ENCODE measurements at places on chromosomes 6 and 20.

- no peak for DNase-seq
Observed at GRCh38 chr20:42483730-42484303, 705.9 kb downstream of the PTPRT start.

- DNase-seq = no peak
Observed at GRCh38 chr20:37971561-37972127, 61.6 kb downstream of the TTI1 start.

DNA sequence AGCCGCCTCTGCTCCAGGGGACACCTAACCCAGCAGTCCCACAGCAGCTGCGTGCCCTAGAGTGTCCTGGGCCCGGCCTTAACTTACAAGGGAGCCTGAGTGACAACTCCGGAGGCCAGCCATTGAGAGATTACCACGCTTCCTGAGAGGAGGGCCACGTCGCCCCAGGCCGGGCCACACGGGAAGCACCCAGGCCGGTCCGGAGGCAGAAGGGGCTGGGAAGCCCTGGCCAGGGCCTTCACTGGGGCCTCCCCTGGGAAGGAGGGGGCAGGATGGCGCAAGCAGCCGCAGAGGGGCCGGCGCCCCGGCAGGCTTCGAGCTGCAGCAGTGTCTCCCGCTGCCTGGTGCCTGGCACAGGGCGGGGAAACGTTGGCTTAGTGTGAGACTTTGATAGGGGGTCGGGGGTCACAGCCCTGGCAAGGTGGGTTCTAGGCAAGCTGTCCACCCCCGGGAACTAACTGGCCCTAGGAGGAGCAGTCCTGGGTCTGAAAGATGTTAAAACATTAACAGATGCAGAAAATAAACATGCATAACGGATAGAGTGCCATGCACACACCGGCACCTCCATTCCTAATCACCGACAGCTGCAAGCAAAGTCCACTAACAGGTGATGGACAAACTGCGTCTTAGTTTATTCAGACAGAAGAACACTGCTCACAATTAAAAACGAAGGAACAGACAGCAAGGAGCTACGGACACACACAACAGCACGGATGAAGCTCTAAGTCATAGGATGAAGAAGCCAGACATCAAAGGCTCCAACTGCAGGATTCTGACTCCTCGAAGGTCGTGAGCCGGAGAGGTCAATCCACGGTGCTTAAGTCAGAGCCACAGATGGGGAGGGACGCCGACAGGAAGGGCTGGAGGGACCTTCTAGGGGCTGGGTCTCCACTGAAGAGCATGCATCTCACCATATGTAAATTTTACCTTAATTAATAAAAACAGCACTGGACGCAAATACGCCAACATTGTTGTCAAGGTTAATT lies 17.4 kb downstream of the CHRNA4 start:
- no peak for DNase-seq

GRCh38 chr20:51318058-51318949 lies 224.2 kb downstream of the NFATC2 start:
- peak; percentile 61 for DNase-seq

DNA sequence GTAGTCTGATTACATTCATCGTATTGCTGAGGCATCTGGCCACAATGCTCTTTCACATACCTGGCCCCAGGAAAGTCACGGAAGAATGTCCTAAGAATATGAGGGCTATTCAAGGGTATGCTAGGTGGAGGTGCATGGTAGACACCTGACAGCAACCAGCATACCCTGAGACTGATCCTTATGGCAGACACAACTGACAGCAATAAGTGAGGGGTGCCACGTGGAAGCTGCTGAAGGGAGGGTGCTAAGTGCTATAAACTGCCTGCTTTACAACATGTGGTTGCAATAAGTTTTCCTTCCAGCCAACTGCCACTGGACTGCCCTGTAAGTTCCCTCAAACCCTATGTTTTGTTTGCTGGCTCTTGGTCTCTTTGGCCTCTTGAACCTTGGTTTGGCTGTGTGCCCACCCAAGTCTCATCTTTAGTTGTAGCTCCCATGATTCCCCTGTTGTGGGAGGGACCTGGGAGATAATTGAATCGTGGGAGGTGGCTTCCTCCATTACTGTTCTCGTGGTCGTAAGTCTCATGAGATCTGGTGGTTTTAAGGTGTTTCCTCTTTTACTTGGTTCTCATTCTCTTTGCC lies 201.3 kb upstream of the MOCS1 start:
- no peak for DNase-seq

GRCh38 chr6:81382852-81383251 lies 369.6 kb downstream of the TENT5A start:
- DNase-seq = no peak

DNA sequence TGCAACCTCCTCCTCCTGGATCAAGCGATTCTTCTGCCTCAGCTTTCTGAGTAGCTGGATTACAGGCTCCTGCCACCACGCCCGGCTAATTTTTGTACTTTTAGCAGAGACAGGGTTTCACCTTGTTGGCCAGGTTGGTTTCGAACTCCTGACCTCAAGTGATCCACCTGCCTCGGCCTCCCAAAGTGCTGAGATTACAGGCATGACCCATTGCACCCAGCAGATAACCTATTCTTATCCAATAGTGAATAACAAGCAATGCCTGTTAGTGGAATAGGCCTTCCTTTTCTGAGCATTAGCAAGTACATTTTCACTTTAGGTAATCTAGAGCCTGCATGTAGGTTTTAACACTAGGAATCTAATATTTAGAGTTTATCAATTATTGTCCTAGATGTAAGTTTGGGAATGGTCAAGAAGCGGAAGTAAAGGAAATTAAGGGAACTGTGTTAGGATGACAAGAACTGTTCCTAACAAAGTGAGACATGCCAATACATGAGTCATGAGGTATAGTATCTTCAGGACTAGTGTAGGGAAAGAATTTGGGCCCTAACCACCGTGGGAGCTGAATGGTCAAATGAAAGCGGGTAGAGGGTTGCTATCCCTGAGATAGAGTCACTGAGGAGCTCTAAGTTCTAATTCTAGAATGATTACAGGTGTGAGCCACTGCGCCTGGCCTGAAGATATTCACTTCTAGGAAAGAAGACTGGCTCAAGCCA lies 15.0 kb downstream of the BLTP3A start:
- DNase-seq = no peak

GRCh38 chr20:18058661-18059467 lies 1.1 kb upstream of the OVOL2 start:
- no peak for DNase-seq

GRCh38 chr6:27505209-27506027 lies 32.5 kb upstream of the ZNF184 start:
- peak; percentile 54 for DNase-seq

DNA sequence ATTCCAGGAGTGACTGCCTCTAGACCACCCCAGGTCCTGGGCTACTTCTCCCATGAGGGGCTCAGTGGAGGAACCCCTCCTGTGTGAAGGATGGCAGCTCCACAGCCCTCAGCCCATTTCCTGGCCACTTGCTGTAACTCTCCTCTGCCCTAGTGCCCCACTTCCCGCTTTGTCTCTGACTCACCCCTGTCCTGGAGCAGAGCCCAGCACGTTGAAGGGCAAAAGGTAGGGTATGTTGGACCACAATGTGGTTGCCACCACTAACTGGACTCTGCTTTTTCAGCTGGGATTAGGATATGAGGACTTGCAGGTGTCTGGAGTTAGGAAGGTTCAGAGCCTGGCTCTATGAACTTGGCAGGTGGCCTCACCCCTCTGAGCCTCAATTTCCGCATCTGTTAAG lies 2.4 kb downstream of the MYBL2 start:
- DNase-seq = no peak

GRCh38 chr6:43077981-43078511 lies 1.9 kb downstream of the PTK7 start:
- DNase-seq = no peak

DNA sequence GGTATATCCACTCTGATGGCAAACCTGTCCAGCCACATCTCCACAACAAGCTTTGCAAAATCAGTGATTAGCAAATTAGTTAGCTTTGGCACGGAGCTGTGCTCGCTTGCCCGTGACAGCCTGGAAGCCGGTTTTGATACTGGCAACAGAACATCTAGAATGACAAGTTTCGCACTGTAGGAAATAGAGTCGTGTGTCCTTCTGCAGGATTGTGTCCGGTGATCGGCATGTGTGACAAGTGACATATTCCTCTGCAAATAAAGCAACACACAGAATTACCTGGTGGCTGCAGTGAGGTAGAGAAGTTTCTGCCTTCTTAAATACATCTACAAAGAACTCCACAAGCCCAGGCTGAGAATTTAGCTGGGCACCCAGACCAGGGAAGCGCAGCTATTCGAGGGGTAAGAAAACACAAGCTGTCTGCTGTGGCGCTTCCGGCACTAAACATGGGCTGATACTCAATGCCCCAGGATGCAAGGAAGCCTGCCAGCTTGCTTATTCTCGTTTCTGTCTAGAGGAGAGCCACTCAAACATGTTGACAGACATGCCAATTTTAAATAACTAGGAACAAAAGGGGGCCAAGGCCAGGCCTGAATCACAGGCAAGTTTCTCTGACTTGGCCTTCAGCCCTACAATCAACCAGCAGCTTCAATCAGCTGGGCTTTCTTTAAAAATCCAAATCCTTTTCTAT lies 22.2 kb downstream of the EIF2S2 start:
- no peak for DNase-seq

GRCh38 chr6:38413102-38413800 lies 226.5 kb downstream of the BTBD9 start:
- no peak for DNase-seq

- no peak for DNase-seq
Observed at GRCh38 chr6:88377976-88378568, 211.9 kb upstream of the CNR1 start.

GRCh38 chr6:24882295-24882694 lies 53.5 kb downstream of the RIPOR2 start:
- no peak for DNase-seq

- DNase-seq = no peak
Observed at GRCh38 chr20:11454966-11455799, 462.5 kb upstream of the BTBD3 start.

DNA sequence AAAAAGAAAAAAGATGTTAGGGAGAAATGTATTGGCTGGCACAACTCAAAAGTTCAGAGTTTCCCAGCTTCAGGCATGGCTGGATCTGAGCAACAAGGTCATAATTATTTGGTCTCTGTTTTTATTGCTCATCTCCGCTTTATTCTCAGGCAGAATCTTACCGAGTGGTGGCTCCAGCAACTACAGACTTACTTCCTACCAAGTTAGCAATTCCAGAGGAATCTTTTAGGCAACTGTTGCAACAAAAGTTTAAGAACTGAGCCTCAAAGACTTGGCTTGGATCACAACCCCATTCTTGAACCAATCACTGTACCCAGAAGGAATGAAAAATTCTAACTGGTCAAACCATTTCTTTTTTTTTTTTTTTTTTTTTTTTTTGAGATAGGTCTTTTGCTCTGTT lies 35.5 kb upstream of the NCOA3 start:
- no peak for DNase-seq

GRCh38 chr6:130020073-130020906 lies 1.9 kb downstream of the L3MBTL3 start:
- DNase-seq = peak; percentile 30

GRCh38 chr20:4748847-4749246 lies 27.1 kb downstream of the PRND start:
- no peak for DNase-seq

DNA sequence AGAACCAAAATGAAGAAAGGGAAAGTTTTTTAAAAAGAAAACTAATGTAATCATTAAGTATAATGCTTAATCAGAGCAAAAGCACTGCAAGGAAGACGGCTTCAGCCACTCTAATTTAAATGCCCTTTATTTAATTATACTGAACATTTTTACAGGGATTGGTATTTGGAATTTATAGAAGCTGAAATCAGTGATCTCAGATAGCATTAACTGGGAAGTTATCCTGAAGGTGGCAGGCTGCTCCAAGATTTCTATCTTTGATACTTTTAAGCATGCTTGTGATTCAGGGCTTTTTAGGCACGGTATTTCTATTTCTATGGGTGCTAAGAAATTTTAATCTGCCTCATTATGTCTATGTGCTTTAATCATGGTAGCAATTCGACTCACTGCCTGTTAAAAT lies 1.3 kb upstream of the NDUFAF4 start:
- no peak for DNase-seq

GRCh38 chr6:10582774-10583508 lies 61.8 kb downstream of the GCNT2 start:
- no peak for DNase-seq

GRCh38 chr6:30826961-30827342 lies 57.4 kb upstream of the DDR1 start:
- DNase-seq = peak; percentile 43

DNA sequence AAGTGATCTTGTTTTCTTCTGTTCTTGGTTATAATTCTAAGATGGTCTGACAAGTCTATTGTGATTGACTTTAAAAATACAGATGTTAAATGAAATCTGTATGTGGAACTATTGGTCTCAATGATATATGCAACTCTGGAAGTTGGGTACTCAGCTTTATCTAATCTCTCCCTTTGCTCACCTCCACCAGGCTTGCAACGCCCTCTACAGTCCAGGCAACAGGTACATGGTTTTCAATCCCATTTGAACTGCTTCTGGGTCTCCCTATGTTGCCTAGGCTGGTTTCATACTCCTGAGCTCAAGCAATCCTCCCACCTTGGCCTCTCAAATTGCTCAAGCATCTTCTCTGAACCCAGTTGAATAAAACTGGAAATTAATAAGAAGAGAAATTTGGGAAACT lies 25.6 kb upstream of the HLA-DQB1 start:
- peak; percentile 63 for DNase-seq

- no peak for DNase-seq
Observed at GRCh38 chr6:113626475-113626874, 230.7 kb upstream of the MARCKS start.

DNA sequence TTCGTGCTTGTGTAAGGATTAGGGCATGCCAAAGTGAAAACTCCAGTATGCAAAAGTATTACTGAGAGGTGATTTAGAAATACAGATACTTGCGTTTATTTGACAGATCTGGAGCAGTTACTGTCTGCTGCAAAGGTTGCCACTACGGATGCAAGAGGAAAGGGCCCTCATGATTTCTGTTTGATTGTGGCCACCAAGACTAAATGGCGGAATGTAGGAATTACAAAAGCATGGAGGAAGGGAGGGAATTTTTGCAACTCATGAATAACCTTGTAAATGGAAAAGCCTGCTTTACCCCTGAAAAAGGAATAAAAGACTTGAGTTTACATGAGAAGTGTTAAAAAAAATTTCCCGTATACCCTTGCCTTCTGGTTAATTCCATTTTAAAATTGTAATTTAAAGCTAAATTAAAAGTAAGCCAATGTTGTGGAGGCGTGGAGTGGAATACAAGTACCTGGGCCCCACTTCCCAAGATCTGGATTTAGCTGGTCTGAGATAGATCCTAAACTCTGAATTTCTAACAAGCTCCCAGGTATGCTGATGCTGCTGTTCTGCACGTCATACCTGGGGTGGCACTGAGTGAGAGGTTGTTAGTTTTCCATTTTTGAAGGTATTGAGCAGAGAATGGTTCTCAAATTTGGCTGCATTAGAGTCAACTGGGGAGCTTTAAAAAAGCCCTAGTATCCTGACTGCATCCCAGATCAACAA lies 56.6 kb upstream of the NKX2-2 start:
- DNase-seq = no peak

DNA sequence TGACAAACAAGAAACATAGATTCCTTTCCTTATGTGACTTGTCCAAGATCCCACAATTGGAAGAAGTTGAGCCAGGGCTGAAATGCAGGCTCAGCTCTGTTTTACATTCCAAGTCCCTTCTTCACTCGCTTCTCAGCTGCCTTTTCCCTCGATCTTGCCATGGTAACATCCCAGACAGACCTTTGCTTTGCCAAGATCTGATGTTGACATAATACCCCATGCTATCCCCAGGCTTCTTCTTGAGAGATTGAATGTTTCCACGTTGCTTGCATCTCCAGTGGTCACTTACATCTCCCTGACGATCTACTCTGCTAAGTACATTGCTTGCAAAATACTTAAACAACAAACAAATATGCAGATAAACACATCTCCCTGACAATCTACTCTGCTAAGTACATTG lies 63.5 kb downstream of the TBXT start:
- no peak for DNase-seq

All from stimulated activated CD4-positive, alpha-beta T cell treated with anti-CD3 and anti-CD28 coated beads, Interleukin-4, amount 100 ng/mL, for 24 hours (primary cell).